ENCODE measurements at places on chromosomes 1 and 21. TPM values are rescaled to one million over a fixed set of nuclear protein-coding genes. Genes with fewer than 3 reads are reported as not detected.

Gene ADCY10
- total RNA-seq: 0.28 TPM

Gene ABCA4
- total RNA-seq: not detected

Gene PPP1R15B
- 60.1 TPM for total RNA-seq

Gene FOXE3
- total RNA-seq: 0.23 TPM

Gene FCRL2
- total RNA-seq: 1.4 TPM

Gene WNT3A
- not detected for total RNA-seq

Gene PTGS2
- total RNA-seq: 36.6 TPM
